T1000 (cell line): ENCODE measurements at places on chromosomes 11 and 22.

DNA sequence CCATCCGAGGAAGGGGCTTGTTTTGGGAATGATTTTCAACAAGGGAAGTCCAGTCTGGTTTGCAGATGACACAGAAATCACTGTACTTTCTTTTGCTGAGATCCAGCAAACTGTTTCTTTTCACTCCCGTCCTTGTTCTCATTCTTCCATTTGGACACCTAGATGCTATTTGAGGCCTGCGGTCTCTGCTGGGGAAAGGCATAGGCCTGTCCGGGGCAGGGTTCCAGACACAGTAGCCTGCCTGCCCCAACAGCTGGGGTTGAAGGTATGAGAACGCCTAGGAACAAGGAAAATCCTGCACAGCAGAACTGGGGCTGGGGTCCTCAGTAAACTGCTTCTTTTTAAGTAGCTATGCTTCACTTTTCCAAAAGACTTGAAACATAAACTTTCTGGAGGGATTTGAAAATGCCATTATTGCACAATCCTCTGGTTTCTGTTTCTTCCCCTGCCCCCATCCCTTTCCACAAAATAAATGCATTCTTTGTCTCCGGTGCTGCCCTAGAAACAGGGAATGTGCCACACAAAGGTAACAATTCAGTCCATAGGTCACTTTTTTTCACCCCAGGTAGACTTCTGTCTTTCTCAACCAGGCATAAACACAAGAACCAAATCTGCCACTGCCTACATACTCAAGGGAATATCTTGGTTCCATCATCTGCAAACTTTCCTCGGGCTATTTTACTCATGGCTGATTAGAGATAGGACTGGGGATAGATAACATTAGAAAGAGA, 174.8 kb upstream of the MTMR2 start:
- no peak for DNase-seq

GRCh38 chr11:132330515-132330914, 960.1 kb downstream of the NTM start:
- DNase-seq, result no peak

DNA sequence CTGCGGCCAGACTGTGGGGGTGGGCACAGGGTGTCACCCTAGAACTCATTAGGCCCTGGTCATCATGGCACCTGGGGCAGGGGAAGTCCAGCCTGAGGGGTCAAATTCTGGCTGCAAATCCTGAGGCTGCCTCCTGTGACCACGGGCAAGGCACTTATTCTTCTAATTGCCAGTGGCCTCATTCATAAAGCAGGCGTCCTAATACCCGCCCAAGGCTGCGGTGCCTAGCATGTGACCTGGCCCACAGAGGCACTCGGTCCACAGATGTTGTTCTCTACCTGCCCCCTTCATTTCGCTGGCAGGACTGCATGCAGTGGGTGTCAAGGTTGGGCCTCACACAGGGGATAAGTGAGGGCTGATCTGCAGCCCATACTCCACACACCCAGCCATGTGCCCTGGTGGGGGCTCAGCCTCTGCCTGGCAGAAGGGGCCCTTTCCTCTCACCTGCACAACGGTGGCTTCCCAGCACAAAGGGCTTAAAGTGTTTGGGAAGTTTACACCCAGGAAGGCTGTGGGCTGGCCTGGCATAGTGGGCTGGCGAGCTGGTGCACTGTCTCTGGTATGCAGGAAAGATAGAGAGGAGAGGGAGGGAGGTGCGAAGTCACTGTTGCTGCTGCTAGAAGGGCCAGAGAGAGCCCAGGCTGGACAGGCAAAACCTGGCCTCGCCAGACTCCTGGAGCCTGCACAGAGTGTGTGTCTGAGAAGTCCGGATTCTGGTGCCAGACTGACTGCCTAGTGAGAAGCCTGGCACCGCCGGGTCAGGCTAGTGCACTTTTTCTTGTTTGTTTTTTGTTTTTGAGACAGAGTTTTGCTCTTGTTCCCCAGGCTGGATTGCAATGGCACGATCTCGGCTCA, 3.2 kb downstream of the MPST start:
- DNase-seq, result no peak

- no peak for DNase-seq
Measured at GRCh38 chr11:99370549-99371216, 349.9 kb downstream of the CNTN5 start.

GRCh38 chr11:72634016-72634415, 40.2 kb downstream of the PDE2A start:
- no peak for DNase-seq

DNA sequence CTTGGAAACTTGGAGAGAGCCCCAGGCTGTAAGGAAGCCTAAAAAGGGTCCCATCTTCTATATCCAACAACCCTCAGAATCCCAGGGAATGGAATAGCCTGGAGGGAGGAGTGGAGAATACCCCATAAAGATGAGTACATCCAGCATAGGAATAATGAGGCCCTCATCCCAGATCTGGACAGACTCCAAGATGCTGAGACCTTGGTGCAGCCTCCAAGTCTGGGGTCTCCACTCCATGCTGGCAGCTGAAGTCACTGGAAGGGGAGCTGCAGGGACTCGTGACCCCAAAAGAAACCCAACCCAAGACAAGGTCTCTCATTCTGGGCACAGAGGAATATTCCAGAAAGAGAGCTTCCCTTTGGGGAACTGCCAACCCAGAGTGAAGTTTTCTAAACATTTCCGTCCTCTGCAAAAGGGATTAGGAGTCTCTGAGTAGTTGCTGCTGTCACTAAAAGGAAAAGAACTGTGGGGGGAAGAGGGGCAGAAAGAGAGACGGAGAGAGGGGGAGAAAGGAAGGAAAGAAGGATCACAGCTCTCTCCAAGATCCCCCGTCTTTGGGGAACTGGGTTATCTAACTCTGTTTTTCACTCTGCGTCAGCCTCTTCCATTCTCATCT, 589 bp downstream of the SCGB1A1 start:
- no peak for DNase-seq

DNA sequence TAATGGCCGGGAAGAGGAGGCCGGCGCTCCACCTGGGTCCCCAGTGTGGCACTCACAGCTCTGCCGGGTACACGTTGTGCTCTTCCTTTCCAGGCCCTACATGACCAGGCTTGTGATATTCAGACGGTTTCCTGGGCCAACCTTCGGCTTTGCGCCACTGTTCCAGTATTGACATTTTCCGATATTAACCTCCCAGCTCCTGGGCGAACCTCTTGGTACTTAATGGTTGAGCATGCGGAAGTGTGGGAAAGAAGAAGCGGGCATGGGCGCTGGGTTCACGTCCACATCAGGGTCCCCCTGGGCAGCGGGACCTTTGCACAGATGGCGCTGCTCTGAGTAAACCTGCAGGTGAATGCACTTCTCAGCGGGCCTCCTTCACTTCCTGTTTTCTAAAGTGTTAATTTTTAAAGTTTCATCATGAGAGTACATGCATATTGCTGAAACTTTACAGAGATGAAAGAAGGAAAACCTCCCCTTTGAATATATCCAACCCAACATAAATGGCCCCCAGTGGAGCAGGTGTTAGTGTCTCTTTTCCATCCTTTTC, 286.7 kb downstream of the TBC1D22A start:
- no peak for DNase-seq

- no peak for DNase-seq
Measured at GRCh38 chr11:115396533-115396932, 107.7 kb downstream of the CADM1 start.

DNA sequence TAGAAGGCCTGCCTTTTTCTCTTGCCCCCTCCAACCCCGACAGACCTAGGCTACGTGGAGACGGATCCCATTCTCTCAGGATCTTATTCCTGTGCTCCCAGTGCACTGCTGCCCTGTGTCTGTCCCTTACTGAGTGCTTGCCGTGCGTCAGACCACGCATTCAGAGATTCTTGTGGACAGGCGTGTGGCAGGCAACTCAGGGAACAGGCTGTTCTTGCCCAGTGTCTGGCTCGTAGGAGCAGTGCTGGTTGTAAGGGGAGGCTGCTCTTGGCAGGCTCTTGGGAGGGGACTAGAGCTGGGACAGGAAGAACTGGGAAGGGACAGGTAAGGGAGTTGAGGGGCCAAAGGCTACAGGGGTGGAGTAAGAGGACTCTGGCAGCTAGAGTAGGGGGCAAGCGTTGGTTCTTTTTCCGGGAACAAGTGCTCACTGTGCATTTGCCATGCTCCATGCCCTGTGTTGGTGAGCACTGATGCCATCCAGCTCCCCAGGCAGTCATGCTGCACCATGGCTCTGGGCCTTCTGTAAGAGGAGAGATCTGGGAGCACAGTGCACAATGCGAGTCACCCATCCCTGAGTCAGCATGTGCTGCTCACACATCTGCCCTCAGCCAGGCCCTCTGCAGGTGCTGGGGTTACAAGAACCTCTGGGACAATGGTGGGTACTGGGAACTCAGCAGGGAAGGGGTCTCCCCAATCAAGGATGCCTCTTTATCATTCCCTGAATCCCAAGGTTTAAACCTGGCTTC, 119.1 kb downstream of the TBC1D22A start:
- no peak for DNase-seq

GRCh38 chr11:57652662-57653061, 3.0 kb upstream of the YPEL4 start:
- no peak for DNase-seq

DNA sequence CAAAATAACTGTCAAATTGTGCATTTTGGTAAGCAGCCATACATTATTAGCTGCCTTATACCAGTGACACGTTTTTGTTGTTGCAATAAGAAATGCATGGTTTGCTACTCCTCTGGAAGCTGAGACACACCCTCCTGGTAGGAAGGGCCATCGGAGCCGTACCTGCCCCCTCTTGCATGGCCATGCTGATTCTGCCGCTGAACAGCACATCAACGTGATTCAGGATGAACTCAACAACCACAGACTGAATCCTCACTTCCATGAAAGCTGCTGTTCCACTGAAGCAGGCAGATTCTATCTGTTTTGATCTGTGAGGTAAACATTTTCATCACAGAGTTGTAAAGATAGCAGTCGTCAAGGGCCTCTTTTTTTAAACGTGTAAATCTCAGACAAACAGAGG, 38.6 kb upstream of the TP53AIP1 start:
- no peak for DNase-seq

DNA sequence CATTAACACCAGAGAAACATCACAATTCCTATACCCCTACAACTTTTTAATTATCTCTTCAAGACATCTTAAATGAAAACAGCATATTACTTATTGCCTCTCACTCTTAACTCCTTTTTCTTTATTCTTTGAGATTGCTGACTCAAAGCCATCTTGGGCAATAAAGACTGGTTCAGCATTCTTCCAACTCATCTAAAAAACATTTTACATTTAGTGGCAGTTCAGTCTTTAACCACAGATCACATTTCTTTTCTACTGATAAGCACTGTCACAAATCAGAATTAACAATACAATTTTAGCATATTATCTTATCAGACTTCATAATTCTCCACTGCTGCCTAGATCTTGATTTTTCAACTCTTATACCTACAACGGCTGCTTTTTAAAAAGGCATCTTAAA, 34.0 kb downstream of the SIK3 start:
- DNase-seq, result no peak

DNA sequence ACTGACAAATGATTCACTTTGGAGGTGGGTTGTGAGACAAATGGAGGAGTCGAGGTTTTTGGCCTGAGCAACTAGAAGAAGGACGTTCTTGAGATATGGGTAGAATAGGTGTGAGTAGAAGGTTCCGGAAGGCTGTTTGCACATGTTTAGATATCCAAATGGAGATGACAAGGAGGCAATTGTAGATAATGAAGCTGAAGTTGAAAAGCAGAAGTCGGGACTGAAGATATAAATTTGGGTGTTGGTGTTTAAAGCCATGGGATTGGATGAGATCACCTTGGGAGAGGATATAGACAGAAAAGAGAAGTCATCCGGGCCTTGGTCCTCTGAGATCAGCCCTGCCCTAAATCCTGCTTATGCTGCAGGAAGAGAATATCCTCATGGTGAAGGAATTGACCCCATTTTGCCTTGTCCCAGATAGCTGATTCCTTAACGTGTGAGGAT, 75.5 kb upstream of the CD44 start:
- DNase-seq, result no peak

- DNase-seq, result no peak
Measured at GRCh38 chr22:33844273-33844672, 76.0 kb downstream of the LARGE1 start.

GRCh38 chr11:8796941-8797340, 114.0 kb upstream of the AKIP1 start:
- DNase-seq, result no peak

DNA sequence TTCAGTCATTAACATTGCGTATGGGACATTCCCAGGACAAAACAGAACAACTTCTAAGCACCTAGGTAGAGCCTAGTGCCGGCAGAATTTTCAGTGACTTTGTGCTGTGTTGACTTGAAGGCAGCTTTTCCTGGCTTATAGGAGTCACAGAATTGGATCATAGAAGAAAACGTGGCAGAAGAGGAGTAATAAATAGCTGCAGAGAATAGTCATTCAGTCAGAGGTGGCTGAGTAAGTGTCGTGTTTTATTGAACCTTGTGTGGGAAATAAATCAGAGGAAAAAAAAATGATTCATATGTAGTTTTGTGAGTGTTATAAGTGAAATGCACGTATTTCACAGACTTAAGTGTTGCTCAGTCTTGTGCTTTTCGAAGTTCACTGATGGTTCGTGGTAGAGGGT, 2.1 kb downstream of the BARX2 start:
- no peak for DNase-seq

DNA sequence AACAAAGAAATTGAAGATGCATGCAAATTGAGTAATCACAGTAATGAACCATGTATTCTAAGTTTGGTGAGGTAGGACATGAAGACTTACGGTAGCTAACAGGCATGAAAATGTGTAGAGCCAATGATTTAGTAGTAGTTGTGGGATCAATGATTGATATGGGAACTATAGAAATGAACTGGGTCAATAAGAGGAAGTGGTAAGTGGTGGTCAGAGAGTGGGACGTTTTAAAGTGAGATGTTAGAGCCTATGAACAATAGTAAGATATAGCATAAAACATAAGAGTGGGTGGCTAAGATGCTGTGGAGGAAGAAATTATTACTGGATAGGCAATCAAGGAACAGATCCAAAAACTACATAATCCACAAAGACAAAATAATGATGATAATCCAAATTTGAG, 45.0 kb downstream of the DLG2 start:
- DNase-seq, result no peak

DNA sequence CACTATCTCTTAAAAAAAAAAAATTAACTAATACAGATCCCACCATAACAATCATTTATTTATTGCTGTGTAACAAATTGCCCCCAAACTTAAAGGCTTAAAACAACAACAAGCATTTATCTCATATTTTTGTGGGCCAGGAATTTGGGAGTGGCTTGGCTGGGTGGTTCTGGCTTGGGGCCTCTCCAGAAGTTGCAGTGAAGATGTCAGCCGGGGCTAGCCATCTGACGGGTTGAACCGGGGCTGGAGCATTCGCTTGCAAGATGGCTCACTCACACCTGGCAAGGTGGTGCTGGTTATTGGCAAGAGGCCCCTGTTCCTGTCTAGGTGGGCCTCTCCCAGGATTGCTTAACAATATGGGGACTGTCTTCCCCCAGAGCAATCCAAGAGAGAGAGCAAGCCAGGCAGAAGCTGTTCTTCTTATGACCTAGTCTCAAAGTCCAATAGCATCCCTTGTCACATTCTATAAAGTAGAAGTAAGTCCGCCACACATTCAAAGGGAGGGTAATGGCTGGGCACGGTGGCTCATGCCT, 29.5 kb downstream of the ACO2 start:
- no peak for DNase-seq
